Large intestine (tissue), 12 donors: ENCODE measurements at places on chromosomes 1 and 21. TPM values are rescaled to one million over a fixed set of nuclear protein-coding genes. Genes with fewer than 3 reads are reported as not detected.

DNA sequence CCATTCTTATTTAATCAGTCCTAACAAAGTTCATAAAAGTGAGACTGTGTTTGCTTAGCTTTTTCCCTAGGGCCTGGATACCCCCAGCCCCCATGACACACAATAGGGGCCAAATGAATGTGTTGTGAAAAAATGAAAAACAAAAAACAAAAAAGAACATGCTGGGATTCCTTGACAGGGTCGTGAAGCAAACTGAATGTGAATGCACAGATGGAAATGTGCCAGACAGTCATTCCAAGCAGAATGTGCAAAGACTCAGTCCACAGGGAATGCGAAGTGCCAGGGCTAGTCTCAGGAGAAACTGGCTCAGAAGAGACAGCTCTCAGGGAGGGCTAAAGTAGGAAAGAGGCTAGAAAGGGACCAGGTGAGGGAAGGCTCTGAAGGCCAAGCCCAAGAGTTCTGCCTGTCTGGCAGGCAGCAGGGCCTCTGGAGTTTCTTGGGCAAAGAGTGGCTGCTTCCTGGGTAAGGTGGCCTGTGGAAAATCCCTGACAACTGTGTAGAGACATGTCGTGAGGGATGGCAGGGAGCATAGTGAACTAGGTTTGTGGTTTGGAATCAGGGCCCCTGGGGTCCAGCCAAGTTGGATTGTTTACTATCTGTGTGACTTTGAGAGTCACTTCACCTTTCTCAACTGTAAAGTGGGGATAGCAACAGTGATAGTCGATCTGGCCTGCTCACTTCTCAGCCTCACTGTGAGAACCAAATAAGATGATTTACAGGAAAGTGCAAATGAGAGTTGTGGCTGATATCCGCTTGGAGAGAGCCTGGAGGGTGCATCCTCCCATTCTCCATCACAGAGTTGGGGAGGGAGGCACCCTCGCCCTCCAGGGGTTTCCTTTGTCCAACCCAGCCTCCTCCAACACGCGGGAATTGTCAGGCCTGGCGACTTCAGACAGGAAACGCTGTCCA, 1.2 kb upstream of the ADAM15 start:
- no peak for DNase-seq

LIX1L gene
- polyA plus RNA-seq: 12.0 TPM

- DNase-seq: no peak
Measured at GRCh38 chr1:8134546-8135235, 108.6 kb upstream of the ERRFI1 start.

DNA sequence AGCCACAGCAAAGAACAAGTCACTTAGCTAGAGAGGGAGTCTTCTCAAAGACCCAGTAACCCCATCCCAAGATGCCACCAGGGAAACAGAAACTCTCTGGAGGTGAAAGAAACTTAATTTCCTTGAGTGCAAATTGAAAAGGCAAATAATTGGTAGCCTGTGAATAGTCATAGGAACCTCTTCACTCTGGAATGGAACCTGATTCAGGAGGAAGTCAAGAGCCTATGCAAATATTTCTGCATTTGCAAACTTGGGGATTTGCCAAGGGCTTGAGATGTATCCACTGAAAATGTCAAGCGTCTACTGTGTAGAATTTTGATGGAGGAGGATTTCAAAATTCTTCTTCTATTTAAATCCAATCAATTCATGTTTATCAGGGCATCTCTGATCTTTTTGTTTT, 5.7 kb downstream of the HIVEP3 start:
- DNase-seq: no peak

CAPN2 gene
- 71.3 TPM for polyA plus RNA-seq

CA14 gene
- polyA plus RNA-seq: 0.81 TPM

GRCh38 chr1:201149400-201149799, 4.9 kb downstream of the TMEM9 start:
- peak; percentile 28 for DNase-seq

GRCh38 chr1:64946916-64947315, 19.4 kb downstream of the JAK1 start:
- DNase-seq: no peak

PCP4L1 gene
- 9.4 TPM for polyA plus RNA-seq

OR10Z1 gene
- 0.12 TPM for polyA plus RNA-seq

DNA sequence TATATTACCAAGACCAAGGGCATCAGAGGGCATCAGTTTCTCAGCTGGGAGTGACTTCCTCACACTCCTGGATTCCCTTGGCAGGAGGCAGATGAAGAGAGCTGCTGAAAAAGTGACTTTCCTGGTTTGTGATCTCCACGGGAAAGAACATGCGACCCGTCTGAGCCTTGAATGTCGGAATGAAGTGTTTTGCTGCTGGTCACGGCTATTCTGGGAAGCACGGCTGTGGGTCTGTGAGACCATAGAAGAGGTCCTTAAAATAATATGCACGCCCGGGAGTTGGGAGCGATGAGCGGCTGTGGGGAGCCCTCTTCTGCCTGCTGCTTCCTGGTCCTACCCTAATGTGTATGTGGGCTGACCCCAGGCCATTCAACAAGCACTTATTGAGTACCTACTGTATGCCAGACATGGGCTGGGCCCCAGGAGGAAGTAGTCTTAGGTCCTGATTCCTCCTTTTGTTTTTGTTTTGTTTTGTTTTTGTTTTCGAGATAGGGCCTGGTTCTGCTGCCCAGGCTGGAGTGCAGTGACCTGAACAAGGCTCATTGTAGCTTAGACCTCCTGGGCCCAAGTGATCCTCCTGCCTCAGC, 13.2 kb upstream of the UMODL1 start:
- peak; percentile 16 for DNase-seq

RPS6KA1 gene
- polyA plus RNA-seq: 98.2 TPM

- peak; percentile 83 for DNase-seq
Measured at GRCh38 chr1:12619792-12620487, 1.9 kb upstream of the DHRS3 start.

GRCh38 chr1:162700131-162700530, 67.9 kb downstream of the DDR2 start:
- no peak for DNase-seq

FAM72C gene
- 1.6 TPM for polyA plus RNA-seq

GRCh38 chr21:14244911-14245310, 29.0 kb downstream of the RBM11 start:
- DNase-seq: no peak

PTGFRN gene
- 37.9 TPM for polyA plus RNA-seq
